ENCODE measurements at places on chromosomes 7 and 10. TPM values are rescaled to one million over a fixed set of nuclear protein-coding genes. Genes with fewer than 3 reads are reported as not detected.

DNA sequence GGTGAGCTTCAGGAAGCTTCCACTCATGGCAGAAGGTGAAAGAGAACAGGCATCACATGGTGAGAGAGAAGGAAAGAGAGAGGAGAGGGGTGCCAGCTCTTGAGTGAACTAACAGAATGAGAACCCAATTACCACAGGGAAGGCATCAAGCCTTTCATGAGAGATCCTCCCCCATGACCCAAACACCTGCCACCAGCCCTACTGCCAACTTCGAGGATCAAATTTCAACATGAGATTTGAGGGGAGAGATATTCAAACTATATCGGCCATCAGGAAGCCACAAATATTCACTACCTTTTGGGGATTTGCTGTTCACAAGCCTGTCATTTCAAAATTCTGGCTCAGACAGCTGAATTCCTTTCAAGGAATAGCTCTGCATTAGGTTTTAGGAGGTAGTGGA is 39.9 kb upstream of the SMNDC1 start:
- no peak for DNase-seq

The RBM20 gene
- 3.8 TPM for total RNA-seq

GRCh38 chr7:98930921-98931320 is 52.6 kb downstream of the TRRAP start:
- DNase-seq: no peak

DNA sequence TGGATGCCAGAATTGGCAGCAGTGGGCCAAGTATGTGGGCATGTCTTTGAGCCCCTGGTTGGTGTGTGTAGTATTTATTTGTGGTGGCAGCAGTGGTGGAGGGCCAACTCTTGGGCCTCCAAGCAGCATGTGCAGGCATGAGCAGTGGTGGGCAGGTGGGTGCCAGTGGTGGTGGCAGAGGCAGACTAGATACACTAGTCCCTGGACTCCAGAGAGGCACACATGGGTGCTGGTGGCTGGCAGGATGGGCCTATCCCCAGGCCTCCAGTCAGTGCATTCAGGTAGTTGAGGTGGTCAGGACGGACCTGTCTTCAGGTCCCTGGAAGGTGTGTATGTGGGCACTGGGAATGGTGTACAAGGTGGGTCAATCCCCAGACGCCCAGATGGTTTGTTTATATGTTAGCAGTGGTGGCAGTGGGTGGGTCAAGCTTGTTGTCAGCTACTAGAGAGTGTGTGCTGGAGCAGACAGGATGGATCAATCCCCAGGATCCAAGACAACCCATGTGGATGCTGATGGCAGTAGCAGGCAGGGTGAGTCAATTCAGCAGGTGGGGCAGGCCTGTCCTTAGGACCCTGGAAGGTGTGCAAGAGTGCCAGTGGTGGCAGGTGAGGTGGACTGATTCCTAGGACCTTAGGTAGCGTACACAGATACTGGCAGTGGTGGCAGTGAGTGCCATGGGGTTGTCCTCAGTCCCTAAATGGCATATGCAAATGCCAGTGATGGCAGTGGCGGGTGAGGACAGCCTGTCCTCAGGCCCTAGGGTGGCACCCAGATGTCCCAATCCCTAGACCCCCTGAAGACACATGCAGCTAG is 294.3 kb downstream of the RPS24 start:
- no peak for DNase-seq

- DNase-seq: no peak
Observed at GRCh38 chr10:87675396-87676376, 16.0 kb downstream of the PAPSS2 start.

GRCh38 chr7:102390697-102391484 is 5.3 kb upstream of the PRKRIP1 start:
- peak; percentile 82 for DNase-seq

The SYNPO2L gene
- not detected for total RNA-seq

DNA sequence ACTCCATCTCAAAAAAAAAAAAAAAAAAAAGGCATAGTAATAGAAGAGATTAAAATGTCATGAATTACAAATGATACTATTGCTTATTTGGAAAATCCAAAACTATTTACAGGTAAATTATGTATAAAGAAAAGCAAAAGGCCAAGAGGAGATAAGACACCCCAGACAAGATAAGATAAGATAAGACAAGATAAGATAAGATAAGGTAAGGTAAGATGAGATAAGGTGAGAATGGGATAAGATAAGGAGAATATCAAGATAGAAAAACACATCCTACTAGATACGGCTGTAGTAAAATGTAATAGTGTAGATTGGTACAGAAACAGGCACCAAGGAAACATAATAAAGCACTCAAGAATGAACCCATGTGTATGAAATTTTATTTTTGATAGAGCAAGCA is 20.9 kb downstream of the VIM start:
- no peak for DNase-seq
